ENCODE measurements at places on chromosomes 11 and 22.

DNA sequence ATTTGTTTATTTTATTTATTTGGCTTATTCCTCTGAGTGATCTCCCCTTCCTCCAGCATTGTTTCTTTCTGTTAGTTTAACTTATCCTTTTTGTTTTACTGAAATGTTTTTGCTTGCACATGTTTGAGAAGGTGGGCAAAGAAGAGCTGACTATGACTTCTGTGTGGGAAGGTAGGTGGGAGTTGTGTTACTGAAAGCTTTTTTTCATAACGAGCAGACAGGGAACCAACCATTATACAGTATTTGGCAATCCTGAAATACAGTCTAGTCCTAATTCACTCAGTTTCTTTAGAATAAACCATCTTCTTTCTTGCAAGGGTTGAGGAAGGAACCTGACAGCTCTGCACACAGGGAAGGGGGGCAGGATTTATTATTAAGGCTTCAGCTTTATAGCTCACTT, 37.0 kb upstream of the PAK1 start:
- no peak for DNase-seq

DNA sequence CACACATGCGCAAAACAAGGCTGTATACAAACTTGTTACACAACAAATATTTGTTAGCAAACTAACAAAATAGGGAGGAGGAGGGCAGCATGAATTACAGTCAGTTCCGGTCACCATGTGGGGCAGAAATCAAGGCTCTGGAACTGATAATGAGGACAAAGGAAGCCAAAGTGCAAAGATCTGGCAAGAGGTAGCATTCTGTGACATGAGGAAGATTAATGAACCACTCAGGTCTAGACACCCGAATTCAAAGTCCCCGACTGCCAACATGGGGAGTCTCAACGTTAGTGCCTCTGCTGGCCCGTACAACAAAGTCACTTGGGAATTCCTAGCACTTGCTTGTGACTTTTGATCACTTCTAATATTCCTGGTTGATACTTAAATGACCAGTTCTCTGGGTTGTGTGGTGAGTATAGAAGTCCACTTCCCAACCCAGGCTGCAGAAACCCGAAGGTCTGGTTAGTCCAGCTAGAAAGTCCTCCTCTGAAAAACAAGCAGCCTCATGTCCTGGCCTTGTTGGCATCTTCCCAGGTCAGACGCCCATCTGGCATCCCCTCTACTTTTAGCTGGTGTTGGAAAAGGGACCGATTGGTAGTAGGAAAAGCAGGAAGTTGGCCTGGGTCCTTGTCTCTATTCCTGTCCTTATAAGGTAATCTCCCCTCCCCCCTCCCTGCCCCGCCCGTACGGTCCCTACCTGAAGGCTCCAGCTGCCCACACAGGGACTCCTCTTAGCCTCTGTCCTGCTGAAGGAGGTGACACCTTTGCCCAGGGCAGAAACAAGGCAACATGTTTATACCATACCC, 1.6 kb downstream of the SUN2 start:
- DNase-seq: peak; percentile 15

GRCh38 chr11:8093931-8094575, 13.0 kb downstream of the TUB start:
- DNase-seq: no peak

- DNase-seq: no peak
Measured at GRCh38 chr11:76369406-76369805, 11.5 kb downstream of the THAP12 start.

DNA sequence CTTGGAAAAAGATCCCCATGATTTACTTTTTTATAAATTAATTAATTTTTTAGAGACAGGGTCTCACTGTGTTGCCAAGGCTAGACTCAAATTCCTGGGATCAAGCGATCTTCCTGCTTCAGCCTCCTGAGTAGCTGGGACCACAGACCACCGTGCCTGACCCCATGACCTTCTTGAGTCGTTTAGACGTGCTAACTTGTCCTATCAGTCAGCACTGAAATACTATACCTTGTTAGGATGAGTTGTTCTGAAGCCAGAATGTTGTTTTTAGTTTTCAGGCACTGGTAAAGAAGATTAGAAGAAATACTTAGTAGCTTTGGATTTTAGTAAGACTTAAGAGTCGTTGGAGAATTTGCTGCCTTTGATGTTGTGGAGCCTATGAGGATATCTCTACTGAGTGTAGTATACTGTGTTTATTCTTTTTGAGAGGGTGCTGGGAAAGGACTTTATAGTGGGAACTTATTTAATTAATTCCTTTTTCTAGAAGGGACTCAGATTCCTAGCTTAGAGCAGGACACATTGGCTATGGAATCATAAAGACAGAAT, 8.6 kb downstream of the HTATIP2 start:
- no peak for DNase-seq

DNA sequence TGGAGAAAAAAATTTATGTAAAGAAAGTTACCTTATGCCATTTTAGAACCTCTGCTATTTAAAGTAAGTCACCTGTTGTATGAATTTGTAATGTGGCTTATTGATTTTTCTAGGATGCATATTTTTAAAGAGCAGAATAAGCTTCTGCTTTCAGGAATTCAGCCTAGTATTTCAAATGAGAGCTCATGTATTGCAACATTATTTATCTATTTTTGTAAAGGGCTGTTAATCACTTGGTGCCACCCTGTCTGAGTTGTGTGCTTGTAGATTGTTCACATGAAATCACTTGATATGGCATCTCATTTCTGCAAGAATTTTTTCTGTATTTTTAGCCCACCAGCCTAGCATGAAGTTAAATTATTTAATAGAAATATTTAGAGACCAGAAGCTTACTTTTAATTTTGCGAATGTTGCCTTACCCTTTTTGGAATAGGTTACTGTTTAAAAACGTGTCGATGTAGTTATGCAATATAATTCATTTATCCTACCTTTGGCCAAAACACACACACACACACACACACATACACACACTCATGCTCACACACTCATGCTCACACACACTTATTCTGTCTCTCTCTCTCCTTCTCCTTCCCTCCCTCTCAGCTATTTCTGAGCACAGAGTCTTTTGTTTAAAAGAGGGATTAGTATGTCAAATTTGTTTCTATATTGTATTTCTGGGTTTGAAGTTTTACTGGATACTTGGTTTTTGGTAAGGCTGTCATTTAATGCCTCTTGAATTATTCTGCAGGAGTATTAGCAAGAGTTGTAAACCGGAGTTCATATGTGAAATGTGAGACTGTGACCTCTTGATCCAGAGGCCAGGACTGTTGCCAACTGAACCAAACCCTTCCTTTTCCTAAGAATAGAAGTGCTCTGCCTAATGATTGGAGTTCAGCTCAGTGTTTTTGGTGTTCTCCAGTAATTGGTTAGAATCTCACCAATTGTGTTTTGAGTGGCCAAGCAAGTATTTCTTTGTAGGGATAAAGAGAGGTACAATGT, 34.4 kb downstream of the YAP1 start:
- peak; percentile 78 for DNase-seq

DNA sequence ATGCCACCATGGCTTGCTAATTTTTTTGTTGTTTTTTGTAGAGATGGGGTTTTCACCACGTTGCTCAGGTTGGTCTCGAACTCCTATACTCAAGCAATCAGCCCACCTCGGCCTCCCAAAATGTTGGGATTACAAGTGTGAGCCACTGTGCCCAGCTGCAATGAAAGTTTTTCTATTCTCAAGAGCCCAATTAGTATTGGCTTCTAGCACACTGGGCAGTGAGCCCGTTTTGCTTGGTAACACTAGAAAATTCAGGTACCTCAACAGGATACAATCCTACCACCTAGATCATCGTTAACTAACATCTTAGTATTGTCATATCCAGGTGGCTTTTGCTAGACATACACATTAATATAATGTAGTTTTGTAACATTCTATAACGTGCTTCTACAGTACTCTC, 19.0 kb downstream of the SEC14L3 start:
- no peak for DNase-seq

- DNase-seq: no peak
Measured at GRCh38 chr11:65862191-65862735, 2.0 kb downstream of the MUS81 start.

GRCh38 chr11:69308936-69309615, 15.1 kb downstream of the MYEOV start:
- no peak for DNase-seq

DNA sequence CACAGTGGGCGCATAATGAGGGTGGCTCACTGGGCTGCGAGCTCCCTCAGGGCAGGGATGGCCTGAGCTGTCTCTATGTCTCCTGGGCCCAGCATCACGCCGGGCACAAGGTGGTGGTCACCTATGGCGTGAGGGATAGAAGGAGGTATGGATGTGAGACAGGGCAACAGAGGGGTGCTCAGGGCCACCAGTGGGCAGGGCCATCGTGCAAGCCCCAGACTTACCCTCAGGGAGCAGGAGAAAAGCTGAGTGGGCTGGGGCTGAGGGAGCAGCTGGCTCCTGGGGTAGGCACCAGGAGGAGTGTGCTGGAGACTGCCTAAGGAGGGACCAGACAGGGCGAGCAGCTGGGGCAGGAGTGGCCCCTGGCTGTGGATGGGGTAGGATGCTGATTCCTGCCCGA, 34.3 kb upstream of the KLHL35 start:
- DNase-seq: no peak

- DNase-seq: no peak
Measured at GRCh38 chr22:42897960-42898359, 40.9 kb upstream of the ARFGAP3 start.

GRCh38 chr11:82767123-82767522, 33.5 kb upstream of the FAM181B start:
- no peak for DNase-seq

DNA sequence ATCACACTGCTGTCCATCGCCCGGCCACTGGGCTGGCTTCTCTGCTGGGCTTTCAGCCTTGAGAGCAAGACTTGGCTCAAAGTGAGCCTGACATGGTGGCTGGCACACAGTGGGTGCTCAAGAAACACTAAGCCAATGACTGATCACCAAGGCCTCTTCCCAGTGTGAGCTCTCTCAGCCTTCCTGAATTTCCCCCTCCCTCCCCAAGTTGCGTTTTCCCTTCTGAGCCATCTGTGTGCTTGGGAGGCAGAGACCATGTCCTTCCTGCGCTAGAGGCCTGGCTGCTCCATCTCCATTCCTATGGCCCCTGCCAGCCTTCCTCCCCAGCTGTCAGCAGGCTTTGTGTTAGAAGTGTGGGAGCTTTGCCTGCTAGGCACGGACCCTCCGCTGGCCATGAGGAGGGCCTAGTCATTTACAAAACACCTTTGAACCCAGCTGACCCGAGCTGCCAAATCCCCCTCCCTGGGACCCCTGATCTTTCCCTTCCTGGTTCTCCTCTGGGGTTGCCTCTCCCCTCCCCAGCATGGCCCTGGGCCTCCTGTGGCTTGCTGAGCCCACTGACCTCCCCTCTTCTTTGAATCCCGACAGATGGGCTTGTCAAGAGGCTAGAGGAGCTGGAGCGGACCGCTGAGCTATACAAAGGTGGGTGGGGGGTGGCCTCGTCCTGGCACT, 13.2 kb downstream of the PICK1 start:
- DNase-seq: no peak

GRCh38 chr22:33909911-33910310, 10.4 kb downstream of the LARGE1 start:
- DNase-seq: no peak

- DNase-seq: peak; percentile 46
Measured at GRCh38 chr11:128603752-128604414, 16.5 kb upstream of the ETS1 start.

GRCh38 chr11:91967026-91967690, 257.5 kb upstream of the FAT3 start:
- DNase-seq: no peak

DNA sequence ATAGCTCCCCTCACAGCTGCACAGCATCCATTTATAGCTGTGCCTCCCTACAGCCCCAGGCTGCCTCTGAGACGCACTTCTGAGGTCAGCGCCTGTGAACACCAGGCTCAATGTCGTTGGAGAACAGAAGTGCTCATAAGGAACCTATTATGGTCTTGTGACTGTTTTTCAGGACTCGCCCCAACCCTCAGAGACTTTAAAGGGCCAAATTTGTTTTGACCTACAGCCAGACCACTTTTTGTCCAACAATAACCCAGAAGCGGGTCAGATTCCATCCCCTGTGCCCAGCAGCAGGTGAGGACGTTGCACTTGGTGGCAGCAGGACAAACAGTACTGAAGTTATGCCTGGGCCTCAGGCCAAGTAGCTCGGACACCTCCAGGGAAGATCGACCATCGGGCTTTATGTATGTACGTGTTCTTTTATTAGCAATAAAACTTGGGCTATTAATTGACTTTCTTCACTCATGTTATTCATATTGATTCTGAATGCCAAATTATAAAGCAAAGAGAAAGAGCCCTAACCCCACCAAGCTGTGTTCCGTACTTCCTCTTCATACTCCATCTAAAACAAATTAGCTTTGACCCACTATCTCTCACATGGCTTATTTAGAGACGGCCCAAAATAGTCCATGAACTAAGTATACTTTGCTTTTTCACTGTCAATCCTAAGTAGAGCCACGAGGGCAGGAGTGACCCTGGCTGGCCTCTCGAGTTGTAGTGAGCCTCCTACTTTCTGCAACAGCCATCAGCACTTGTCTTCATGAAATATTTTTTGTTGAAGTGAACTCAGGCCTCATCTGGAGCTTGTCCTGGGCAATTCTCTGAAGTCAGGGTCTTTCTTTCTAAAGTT, 92.3 kb upstream of the PAX6 start:
- no peak for DNase-seq

- no peak for DNase-seq
Measured at GRCh38 chr22:32841175-32841574, 39.7 kb downstream of the TIMP3 start.

- DNase-seq: no peak
Measured at GRCh38 chr11:119864836-119865235, 135.8 kb upstream of the NECTIN1 start.

- DNase-seq: no peak
Measured at GRCh38 chr11:116932181-116932580, 94.8 kb upstream of the APOA1 start.

- DNase-seq: no peak
Measured at GRCh38 chr11:103970701-103971249, 65.7 kb upstream of the DDI1 start.

DNA sequence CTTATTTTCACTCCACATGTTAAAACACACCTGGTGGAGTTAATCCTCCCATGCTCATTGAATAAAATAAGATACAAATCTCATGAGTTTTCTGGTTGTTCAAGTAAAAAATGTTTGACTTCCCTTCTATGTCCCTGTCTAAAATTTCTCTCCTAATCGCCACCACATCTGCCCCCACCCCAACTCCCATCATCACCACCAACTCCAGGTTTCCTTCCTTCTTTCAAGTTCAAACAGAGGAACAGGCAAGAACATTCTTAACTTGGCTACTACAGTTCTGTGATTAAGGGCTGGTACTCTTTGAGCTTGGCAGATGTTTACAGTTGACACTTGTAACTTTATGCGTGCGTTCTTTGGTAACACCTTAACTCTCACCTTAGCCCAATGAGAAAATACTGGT, 9.1 kb upstream of the PSMA1 start:
- no peak for DNase-seq

DNA sequence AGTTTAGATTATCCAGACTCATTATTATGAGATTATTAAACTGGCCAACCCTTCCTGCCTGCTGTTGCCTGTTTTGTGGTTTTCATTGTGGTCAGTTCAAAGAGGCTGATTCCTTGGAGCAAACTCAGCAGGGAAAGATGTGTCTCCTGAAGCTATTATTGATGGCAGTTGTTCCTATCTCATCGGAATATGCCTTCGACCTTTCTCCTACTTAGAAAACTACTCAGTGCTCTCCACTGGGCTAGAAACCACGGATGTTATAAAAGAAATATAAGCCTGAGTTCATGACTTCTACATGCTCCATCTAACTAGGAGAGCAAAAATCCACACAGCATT, 80.2 kb upstream of the NAV2 start:
- peak; percentile 52 for DNase-seq

Data from choroid plexus epithelial cell (primary cell).